HuH-7 (cell line): ENCODE measurements at places on chromosomes 11 and 22.

DNA sequence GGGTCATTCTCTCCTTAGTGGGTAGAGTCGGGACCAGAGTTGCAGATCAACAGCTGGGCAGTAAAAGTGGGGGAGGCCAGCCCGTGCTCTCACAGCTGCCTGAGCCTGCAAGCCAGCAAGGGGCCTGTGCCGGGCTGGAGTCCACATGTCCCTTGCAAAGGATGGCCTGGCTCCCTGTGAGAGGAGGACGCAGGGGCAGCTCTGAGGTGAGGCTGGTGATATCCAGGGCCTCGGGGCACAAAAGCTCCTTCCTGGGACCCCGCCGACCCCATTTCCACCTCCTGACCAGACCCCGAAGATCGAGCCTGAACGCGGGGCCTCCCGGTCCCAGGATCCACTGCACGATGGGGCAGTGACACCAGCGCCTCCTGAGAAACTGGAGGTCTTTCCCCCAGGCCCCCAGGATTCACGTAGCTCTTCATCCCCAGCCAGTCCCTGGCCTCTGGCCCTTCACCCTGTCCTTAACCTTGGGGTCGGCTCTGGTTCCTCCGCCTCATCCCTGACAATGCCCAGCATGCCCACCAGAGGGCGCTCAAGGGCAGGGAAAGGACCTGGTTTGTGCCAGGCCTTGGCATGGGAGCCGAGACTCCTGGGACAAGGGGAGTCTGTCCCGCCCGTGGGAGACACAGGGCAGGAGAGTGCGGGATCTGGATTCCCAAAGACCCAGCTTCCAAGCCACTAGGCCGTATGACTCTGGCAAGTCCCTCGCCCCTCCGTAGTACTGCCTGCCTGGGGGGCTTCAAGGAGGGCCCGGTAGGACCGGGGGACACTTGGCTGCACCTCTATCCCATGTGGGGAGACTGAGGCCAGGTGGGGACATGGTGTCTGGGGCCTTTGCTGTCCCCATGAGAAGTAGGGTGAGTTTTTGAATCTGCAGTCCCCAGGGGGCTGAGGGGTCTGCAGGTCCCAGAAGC lies 17.8 kb upstream of the WNT7B start:
- peak; percentile 92 for DNase-seq

- no peak for DNase-seq
Measured at GRCh38 chr11:111836721-111837120, 34.7 kb downstream of the ALG9 start.

DNA sequence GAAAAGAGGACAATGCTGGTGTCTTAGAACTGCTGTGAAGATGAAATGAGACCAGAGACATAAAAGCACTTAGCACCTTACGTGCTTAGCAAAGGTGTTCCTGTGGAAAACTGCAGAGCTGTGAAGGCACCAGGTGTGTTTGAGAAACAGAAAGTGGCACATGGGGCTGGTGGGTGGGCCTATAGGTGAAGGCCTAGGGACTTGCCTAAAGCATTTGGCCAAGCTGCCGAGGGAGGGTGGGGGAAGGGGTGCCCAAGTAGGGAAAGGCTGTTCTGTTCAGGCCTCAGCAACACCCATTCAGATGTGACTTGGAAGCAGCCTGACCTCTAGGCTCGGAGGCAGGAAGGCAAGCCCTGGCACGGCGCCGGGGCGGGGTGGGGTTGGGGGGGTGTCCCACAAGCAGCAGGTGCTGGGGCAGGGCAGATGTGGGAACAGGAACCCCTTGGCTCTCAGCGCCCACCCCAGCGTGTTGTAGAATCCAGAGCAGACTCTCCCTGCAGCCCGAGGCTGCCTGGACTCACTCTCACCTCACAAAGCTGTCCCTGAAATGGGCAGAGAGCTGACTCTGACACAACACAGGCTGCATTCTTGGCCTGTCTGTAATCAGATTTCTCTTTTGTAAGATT lies 366.7 kb upstream of the NARS2 start:
- no peak for DNase-seq

DNA sequence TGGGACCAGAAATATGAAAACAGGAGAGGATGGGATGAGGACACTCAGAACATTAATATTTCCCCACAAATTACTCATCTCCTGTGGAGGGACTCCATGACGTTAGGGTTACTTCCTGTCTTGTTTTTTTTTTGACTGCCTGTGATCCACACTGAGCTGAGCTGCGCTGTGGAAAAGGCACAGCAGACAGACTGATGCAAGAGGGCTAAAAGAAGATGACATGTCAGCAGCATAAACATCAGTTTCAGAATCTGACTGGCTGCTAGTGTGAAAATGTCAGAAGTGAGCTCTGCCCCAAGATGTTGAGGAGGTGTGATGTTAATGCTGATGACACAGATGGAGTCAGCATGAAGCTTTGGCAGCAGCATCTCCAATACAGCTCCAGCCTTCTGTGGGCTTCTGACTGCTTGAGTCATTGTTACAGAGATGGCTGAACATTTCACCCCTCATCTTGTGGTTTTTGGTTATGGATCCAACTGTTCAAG lies 286.8 kb downstream of the BLID start:
- no peak for DNase-seq

DNA sequence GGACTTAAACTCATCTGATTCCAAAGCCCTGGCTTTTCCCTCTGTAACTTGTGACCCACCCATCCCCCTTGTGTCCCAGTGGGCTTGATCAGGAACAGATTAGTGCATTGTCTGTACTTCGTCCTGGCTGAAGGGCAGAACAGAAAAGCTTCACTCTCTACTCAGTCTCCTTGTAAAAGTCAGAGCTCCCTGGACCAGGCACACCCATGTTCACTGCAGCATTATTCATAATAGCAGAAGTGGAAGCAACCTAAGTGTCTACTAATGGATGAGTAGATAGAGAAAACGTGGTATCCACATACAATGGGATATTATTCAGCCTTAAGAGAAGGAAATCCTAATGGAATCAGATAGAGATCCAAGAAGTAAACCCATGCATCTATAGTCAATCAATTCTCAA lies 20.7 kb downstream of the DRD2 start:
- DNase-seq, result no peak

DNA sequence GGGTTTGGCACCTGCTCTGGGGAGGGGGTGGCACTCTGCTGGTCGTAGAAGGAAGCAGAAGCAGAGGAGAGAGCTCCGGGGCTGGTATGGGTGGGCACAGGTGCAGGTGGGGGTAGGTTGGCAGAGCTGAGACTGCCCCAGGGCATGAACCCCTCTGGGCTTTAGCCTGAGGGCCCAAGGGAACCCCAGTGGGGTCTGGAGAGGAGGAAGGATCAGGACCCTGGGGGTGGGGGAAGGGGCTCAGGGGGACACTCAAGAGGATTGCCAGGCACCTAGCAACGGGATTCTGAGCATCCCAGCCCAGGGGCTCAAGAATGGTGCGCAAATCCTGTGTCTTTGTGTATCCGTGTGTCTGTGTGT lies 6.3 kb downstream of the ALDH3B2 start:
- DNase-seq, result no peak

GRCh38 chr11:16854979-16855378 lies 116.5 kb downstream of the C11orf58 start:
- no peak for DNase-seq

DNA sequence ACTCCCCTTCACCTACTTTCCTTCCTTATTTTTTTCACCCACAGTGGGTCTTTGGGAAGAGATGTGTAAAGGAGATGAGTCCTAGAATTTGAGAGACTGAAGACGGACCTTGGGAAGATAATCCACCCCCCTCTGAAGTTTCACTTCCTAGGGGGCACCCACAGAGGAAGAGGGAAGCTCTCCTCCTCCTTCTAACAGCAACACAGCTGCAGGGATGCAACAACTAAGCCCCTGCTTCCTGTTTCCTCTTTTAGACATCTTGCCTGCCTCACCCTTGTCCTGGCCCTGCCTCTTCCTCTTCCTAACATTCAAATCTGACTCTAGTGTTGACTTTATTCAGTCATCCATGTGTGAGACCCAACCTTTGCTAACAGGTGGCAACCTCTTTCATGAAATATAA lies 424.6 kb downstream of the BUD13 start:
- no peak for DNase-seq

DNA sequence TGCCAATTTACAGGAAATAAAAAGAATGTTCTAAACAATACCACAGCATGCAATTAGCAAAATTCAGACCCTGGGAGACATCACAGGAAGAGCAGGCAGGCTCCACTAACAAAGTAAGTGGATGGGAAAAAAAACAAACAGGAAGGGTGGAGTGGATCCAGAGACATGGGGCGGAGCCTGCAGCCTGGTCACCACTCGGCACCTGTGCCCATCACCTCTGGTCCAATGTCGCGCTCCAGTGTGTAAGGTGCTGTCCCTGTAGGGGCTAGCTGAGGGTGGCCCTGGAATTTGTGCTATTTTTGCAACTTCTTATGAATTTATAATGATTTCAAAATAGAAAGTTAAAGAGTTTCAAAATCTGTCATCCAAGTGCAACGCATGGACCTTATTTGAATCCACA lies 11.0 kb upstream of the MOB2 start:
- DNase-seq, result no peak

DNA sequence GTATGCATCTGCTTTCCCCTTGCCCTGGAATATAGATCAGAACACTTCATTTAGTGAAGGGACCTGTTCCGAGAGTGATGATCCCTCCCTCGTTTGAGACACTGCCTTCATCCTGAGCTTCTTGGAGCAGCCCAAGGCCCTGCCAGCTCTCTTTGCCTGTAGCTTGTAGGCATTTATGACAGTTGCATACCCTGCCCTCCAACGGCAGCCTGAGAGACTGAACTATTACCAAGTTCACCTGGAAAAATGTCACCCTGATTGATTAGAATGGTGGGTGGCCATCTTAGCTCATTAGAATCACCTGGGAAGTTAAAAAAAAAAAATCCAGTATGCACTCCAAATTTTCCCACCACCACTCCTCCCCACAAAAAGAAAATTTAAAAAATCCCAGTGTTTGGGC lies 1.5 kb downstream of the MICAL3 start:
- DNase-seq, result no peak

DNA sequence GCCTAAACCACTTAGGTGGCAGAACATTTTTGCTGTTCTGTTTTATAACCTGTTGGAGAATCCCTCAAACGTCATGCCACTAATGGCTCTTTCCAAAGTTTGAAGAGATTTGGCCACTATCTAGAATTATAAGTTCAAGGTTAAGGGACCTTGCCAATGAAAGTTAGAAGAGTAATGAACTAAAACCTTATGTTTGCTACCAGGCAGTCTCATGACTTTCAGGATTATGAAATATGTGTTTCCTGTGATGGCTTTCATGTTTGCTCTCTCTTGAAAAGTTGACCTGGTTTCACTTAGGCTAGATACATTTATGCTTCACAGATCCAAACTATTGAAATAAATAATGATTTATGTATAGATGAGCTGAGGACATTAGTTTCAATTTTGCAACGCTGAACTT lies 340.0 kb downstream of the LRRC4C start:
- no peak for DNase-seq

DNA sequence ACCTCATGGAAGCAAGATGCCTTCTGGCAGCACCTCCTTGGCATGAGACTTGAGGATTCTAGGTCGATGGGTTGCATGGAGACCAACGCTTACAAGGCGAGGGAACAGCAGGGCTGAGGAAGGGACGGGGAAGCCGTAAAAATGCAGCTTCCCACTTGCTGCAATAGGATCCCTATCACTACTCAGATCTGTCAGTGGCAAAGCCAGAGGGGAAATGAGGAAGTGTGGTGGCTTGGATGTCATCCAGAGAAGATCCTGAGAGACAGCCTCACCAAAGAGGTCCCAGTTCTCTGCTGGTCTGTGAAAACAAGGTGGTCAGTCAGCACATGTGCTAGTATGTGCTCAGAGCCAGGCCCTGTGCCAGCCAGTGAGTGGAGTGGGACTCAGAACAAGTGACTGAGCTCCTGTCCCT lies 22.2 kb downstream of the CYB5R2 start:
- DNase-seq, result no peak
